Stimulated activated CD4-positive, alpha-beta T cell treated with anti-CD3 and anti-CD28 coated beads, Interleukin-1b, Interleukin-23, amount 100 ng/mL, for 1 hour (primary cell): ENCODE measurements at places on chromosomes 2 and 18.

- DNase-seq = no peak
Measured at GRCh38 chr2:238910751-238911351, 63.0 kb downstream of the TWIST2 start.

- no peak for DNase-seq
Measured at GRCh38 chr18:7760967-7761948, 194.1 kb downstream of the PTPRM start.

- no peak for DNase-seq
Measured at GRCh38 chr2:203811491-203812221, 55.9 kb upstream of the CTLA4 start.

DNA sequence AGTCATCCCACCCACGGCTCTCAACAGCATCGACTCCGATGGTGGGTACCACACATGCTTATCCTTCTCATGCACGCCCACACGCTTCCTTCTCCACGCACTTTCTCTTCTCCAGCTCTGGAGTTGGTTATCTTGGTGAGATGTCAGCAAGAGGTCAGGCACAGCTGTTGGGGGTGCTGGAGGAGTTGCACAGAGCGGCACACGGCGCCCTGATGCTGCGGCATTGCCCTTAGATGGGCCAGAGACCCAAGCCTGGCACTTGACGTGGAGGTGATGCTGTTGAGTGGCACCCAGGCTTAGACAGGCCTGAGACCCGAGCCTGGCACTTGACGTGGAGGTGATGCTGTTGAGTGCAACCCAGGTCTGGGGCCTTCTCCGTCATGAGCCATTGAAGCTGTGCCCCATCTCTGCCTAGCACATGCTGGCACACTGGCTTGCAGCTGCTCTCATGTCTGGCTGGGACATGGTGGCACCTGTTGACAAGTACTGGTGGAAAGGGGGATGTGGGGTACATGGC, 83.2 kb downstream of the DGKD start:
- DNase-seq = no peak

DNA sequence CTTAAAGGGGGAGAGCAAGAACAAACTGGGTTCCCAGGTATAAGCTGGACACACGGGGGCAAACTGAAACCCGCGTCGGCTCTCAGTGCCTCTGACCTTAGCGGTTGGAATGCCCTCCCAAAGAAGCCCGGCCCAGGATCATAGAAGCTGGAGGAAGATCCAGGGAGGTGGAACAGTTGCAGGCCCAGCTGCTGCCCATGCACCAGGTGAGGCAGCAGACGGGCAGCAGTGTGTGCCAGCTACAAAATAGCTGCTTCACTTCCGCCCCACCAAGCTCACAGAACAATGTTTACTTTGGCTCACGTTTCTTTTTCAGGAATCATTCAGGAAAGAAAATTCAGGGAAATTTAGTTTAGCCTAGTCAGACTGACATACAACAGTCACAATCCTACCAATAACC, 3.9 kb upstream of the ERMN start:
- DNase-seq = no peak

DNA sequence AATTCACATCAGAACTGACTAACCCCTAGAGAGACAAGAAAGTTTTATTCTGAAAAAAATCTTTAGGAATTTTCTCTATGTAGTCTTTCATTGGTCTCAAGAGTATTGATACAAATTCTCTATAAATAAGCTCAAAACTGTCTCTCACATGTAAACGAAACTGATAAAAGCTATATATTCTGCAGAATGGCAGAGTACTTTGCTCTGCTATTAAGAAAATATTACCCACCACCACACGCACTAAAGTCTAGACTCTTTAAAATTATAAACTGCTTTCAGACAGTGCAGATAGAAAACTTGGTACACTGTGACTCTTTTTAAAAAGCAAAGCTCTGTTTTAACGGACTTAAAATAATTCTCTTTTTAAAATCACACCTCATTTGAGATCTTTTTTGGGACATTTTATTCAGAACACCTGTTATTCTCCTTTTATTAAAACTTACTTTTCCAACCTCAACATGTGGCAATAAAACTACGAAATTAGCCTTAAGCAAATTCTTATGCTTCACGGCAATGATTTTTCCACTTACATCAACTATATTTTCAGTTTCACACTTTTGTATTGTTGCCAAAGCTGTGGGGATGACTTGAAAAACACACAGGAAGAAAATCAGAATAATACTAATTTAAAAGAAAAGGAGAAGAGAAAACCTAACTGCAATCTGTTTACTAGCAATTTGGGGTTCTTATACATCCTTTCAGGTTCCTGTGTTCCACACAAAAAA, 58.0 kb downstream of the CCDC88A start:
- no peak for DNase-seq

- DNase-seq = no peak
Measured at GRCh38 chr18:66937546-66937945, 333.7 kb upstream of the CDH19 start.

GRCh38 chr2:45055162-45055605, 45.9 kb upstream of the SIX2 start:
- no peak for DNase-seq

- no peak for DNase-seq
Measured at GRCh38 chr2:191994749-191995148, 147.9 kb upstream of the CAVIN2 start.

DNA sequence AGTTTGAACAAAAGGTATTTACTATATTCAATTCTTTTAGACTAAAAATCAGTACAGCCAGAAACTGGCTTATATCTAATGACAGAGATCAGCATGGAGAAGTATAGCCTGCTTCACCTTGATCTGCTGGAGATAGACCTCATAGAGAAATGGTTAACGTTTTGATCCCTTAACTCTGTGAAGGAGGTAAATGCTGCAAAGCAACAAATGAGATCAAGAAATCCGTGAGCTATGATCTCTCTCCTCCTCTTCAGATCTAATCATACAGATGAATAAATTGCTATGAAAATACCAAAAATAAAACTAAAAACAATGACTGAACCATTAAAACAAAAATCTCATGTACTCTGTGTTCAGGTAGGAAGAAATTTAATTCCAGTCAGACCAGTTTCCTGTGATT, 42.8 kb downstream of the KLHL14 start:
- DNase-seq = no peak

GRCh38 chr2:174610243-174610995, 12.8 kb upstream of the WIPF1 start:
- no peak for DNase-seq

- DNase-seq = no peak
Measured at GRCh38 chr2:76640905-76641304, 881.3 kb downstream of the LRRTM4 start.

DNA sequence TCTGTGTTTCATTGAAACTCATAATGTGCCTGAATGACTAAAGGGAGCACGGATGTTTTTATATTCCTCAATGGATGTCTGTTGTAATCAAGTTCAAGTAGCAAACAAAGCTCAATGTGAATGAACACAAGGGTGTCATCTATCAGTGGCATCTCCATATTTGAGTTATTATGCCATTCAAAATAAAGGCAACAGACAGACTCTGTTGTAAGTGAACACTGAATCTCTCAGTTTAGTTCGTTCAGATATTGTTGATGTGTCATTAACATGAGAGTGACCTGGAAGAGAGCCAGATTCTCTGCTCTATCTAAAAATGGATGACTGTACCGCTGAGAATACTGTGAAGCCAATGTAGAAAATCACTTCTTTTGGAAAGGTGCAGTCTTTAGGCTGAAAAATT, 118.7 kb downstream of the NUP35 start:
- no peak for DNase-seq

DNA sequence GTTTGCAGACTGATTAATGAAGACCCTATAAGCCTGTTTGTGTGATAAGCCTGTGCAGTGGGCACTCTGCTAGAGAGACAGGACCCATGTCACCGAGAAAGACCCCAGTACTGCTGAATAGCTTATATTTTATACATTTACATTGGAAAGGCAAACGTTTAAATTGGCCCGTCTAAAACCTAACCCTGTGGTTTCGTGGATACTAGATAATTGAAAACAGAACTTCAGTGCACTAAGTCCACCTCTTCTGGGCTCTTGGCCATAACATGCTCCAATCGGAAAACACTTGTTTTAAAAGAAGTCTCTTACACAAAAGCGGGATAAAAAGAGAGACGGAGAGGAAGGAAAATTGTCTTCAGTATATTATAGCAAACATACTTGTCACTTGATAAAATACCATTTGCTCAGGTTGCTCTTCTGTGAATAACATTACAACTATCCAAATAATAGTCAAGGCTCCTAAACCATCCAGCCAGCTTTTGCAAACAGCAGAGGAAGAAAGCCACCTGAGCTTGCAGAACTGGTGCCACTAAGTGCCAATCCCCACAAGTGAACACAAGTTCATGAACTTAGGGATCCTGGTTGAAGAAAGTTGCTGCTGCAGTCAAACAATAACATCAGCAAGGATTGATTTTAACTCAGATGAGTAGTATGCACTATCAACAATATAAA, 218.4 kb upstream of the FN1 start:
- DNase-seq = no peak

GRCh38 chr18:35271656-35272055, 18.4 kb downstream of the ZSCAN30 start:
- no peak for DNase-seq

DNA sequence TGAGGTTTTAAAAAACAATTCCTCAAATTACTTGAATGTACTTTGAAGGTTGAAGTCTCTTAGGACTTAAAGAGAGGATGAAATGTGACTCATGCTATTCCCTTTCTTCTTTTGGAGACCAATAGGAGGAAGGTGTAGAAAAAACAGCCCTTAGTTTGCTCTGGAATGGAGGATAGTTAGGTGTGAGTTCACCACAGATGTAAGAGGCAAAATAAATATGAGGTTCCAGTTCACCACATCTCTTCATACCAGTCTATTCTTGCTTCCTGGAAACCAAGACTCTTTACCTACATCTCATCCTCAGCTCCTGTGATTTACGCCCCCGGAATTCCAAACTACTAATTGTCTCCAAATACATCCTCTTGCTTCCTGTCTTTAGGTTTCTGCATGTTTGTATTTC, 77.5 kb upstream of the TTC21B start:
- no peak for DNase-seq

GRCh38 chr2:204715361-204715760, 170.1 kb downstream of the PARD3B start:
- no peak for DNase-seq

- no peak for DNase-seq
Measured at GRCh38 chr2:200264631-200265030, 41.9 kb upstream of the SPATS2L start.

- no peak for DNase-seq
Measured at GRCh38 chr2:69615969-69616368, 27.6 kb downstream of the AAK1 start.

- DNase-seq = no peak
Measured at GRCh38 chr18:48519431-48520100, 19.3 kb upstream of the CTIF start.

DNA sequence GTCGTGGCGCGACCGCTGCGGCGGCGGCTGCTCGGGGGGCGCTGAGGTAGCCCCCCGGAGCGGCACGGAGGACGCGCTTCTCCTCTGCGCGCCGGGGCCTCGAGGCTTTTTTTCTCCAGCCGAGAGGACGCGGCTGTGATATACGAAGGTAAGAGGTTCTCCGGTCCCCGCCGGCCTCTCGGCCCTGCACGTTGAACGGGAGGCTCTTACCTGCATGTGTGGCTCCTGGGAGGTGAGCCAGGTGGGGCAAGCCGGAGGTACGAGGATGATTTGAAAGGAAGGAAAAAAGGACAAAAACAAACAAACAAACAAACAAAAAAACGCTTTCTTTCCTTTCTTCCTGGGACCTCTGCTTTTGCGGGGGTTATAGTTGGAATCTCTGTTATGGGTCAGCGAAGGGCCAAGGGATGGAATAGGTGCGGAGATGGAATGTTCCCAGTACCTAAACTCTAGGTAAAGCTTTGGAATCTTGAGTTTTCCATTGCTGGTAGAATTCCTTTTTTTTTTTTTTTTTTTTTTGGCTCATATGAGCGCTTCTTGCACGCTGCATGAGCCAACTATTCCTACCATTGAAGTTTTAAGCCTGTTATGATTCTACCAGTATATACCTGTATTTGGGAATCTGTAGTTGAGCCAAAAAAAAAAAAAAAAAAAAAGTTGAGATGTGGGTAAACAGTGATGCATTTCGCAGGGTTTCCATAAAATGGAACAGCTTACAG, 674 bp downstream of the PTPN4 start:
- DNase-seq = no peak

DNA sequence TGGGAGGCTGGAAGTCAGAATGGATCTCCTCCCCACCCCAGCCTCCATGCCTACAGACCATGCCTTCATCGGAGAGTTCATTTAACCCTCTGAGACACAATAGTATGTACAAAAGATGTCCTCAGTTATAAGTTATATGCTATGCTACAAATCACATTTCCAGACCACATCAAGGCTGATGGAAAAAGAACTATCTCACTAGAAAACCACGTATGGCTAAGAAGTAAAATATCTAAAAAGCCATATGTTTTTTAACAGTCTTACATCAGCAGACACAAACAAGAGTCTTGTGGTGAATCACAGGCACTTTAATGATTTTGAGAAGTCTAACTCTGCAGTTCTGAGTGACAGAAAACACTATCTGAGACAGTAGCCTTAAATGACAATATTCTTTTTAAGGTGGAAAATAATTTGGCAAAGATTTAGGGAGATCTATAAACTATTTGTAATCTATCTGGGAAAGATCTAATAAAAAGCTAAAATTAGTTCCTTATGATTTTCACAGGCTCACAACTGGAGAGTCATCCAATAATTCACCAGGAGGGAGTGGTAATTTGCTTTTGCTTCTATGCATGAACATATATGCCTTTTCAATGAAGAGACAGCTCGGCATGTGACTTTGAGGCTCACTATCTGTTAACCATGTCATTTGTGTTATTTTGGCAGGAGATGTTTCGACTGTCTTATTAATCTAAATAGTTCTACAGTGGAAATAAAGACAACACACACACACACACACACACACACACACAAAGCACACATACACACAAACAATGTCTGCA, 197.5 kb downstream of the IRS1 start:
- no peak for DNase-seq

GRCh38 chr18:27735117-27735516, 441.8 kb downstream of the CDH2 start:
- no peak for DNase-seq

- DNase-seq = no peak
Measured at GRCh38 chr2:40210968-40211353, 240.9 kb downstream of the SLC8A1 start.

DNA sequence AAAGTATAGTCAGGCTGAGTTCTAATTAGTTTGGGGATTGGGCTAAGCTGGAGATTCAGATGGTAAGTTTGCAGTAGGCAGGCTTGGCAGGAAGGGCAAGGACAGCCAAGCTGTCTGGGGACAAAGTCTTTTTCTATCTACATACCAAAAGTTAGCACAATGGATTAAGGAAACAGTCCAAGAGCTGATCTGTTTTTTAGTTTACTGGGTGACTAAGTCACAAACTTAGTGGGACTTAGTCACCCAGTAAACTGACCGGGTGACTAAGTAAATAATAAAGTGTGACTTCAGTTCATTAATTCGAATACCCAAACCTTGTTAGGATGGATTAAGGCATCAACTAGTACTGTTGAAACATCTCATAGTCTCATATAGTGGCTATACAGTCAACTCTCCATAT, 1386.0 kb upstream of the CELF4 start:
- DNase-seq = no peak

- DNase-seq = no peak
Measured at GRCh38 chr2:43941359-43941758, 54.4 kb downstream of the LRPPRC start.
